ENCODE measurements at places on chromosomes 3 and 15.

GRCh38 chr3:73868688-73869315, 244.1 kb upstream of the PDZRN3 start:
- peak; percentile 36 for DNase-seq

DNA sequence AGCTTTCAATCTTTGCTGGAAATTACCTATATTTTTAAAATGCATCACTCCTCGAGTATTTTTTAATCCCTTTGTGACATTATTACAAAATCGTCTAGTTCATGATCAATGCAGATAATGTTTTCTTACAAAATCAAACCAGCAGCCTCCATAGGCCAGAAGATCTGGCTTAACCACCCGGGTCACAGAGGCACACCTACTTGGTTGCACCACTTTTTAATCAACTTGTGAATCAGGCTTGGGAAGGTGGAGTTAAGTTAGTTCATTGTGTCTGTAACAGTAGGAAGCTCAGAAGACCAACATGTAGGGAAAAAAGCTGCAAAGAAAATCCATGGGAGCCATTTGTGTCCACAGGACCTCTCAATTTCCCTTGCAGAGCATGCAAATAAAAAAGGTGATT, 148.0 kb downstream of the TP63 start:
- no peak for DNase-seq

DNA sequence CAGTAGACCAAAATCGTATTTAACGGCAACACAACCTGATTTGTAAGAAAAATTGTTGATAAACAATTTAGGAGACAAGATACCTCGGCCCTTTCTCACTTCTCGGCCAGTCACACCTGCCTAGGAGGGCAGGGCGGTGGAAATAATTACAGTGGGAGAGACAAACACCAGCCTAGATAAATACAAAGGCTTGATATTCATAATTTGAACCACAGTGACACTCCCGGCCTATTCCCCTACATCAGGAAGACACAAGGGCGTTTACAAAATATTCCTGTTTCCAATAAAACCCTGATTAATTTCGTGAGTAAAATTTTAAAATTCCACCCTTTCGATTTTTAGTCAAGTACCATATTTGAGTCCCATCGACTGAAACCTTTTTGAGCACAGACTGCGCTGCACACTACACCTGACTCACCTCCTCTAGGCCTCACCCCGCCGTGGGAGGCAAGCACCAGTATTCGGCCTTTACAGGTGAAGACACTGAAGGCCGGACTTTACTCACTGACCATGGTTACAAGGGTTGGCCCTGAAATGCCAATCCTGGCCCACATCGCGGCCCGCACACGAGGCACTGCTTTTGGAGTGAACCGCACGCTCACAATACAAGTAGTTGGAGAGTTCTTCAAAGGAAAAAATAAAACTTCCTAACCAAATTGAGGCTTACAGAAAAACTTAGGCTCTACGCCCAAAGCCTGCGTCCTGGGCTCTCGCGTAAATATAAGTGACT, 794 bp downstream of the ARPP19 start:
- DNase-seq: peak; percentile 18

GRCh38 chr3:190000187-190000860, 120.4 kb downstream of the P3H2 start:
- DNase-seq: no peak

DNA sequence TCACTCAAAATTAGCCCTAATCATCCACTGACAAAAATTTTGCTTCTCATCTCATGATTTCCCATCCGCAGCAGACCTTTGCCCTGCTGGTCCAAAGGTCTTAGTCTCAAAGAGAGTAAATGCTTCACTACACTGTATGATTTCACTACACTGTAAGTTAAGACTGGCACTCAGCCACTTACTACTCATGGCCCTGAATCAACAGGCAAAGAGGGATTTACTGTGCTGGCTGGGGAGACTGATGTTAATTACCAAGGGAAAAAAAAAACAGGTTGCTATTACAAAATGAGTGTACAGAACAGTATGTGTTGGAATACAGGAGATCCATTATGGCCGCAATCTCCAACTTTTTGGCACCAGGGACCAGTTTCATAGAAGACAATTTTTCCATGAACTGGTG, 214.8 kb downstream of the ZMAT3 start:
- DNase-seq: no peak

DNA sequence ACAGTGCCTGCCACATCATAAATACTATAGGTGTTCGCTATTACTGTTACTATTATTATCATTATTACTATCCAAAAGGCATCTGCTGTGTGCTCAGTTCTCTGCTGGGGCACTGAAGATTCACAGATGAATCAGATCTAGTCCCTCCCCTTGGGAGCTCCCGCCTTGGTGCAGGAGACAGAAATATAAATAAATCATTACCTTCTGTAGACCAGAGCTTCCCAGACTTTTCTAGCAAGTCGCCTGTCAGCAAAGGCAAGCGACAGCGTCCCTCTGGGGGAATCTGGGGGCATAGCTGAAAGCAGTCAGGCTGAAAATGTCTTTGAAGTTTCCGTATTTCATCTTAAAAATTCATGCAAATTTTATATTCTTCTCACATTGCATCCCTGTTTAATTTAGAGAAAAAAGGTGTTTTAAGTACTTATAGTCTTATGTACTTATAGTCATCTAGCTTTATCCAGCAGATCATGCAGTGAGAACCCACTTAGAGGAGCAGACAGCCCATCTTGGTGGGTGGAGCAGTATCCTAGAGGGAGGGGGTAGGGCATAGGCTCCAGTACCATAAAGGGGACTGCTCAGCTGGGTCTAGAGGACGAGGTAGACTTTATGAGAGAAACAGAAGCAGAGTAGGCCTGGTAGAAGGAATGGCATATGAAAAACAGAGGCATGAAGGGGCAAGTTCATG, 10.4 kb upstream of the BRPF1 start:
- no peak for DNase-seq

DNA sequence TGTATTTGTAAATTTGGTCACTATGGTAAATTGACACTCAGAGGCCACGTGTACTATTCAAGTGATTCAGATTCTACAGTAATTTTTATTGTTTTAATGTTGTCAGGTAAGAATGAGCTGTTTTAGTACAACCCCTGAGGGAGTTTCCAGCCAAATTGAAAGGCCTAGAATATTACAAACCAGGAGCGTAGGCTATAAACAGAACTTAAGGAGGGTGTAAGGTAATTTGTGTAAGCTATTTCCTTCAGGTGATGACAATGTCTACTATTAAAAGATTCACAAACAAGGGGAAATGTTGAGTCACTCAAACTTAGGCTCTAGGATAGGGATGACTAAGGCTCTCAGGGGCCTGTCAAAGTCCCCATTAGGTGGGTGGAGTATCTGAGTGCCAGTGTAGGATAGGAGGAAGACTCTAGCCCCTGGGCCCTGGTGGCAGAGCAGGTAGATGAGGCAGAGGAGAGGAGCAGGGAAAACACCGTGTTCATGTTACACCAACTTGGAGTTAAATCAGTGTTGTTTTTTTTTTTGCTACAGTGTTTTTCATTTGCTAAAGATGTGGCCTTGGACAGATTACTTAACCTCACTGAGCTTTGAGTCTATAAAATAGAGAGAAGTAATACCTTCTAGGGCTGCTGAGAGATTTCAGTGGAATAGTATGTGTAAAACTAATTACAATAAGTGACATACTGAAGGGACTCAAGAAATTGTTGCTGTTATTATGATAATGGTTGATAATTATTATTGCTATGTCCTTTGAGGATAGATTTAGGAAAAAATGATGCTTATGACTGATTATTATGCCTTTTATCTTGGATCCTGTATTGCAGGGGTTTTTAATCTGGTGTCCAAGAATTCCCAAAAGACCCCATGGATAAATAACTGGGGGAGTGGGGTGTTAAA, 10.3 kb downstream of the TM4SF1 start:
- no peak for DNase-seq

- DNase-seq: no peak
These were observed 248.1 kb downstream of the NAALADL2 start for GRCh38 chr3:175107231-175107630.

DNA sequence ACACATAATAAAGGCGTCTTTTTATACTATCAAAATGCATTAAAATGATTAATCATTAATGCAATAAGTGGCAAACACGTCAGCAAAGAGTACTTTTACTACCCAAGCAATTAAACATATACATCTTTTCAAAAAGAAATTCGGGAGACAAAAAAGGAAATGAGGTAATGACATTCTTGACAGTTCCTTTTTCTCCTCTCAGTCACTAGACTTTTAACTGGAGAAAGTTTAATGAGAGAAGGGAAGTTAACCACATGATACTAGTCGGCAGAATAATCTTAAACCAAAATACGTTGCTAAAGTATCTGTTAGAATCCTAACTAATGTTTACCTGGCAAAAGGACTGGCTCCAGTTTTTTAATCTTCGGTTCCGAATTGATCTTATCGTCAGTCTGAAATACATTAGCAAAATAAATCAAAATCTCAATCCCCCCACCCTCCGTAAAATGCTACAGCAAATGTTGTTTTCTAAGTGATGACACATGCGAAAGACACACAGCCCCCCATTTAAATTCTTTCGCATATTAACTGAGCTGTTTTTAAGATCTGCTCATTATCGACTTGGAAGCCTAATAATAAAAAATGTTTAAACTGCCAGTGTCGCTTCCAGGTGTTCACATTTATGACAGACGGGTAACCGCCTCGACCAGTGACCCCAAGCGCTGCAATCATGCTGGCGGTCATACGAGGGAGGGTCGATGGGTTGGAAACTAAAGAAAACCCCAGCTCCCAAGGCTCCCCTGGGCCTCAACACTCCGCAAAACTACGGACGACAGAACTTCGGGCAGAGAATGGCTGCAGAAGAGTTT, 778 bp downstream of the MTMR10 start:
- DNase-seq: no peak

DNA sequence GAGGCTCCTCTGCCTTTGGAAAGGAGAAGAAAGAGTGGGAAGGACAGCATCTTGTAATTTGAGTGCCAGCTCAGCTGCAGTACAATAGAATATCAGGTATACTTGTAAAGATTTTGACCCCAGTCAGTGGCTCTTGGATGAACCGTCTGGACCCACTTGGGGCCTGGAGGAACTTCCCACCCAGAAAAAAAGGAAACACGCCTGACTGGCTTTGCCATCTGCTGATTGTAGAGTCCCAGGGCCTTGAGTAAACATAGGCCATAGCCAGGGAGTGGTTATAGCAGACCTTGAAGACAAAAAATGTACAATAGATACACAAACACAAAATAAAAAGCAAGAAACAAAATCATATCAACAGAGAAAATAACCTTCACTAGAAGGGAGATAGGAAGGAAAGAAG, 112.1 kb downstream of the GOLIM4 start:
- DNase-seq: no peak

- no peak for DNase-seq
These were observed 30.1 kb upstream of the NANOGP8 start for GRCh38 chr15:35115155-35115725.

DNA sequence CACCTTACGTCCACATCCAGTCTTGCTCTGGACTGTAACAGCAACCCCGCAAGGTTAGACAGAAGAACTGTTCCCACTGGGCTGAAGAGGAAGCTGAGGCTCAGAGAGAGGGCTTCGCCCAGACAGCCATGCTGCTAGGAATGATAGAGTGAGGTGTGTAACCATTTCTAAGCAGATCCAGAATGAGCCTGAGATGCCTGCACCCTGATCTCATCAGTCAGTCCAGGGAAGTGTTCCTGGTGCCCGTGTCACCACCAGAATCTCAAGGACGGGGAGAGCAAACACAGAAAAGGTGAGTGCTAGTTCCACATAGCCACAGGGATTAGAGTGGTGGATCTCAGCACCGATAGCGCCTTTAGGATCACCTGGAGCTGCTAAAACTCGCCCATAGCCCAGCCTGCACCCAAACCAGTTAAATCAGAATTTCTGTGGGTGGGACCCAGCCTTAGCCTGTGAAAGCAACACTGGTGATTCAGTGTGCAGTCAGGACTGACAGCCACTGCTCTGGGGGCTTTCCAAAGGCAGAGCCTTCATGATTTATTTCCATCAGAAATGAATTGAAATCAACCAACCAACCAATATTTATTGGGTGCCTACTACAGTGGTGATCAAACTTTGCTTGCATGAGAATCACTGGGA, 12.3 kb downstream of the ISLR start:
- no peak for DNase-seq

GRCh38 chr3:108376026-108376425, 79.7 kb downstream of the HHLA2 start:
- no peak for DNase-seq

DNA sequence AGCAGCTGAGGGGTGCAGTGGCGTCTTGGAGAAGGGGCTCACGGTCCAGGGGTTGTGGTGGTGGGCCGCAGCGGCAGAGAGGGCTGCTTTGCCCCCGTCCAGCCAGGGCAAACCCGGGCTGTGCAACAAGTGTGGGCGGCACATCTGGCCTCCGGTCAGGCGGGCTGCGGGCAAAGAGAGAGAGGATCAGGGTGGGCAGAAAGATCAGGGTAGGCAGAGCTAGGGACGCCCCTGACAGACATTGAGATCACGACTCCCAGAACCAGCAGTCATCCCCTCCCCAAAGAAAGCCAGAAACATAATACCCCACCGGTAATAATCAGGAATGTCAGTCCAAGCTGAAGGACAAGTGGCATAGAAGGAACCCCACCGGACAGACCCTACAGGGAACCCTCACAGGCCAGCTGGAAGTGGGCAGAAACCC, 6.8 kb downstream of the GATA2 start:
- DNase-seq: no peak

GRCh38 chr3:143314251-143315093, 194.9 kb downstream of the CHST2 start:
- no peak for DNase-seq
